ENCODE measurements at places on chromosomes 5 and 9. TPM values are rescaled to one million over a fixed set of nuclear protein-coding genes. Genes with fewer than 3 reads are reported as not detected.

DNA sequence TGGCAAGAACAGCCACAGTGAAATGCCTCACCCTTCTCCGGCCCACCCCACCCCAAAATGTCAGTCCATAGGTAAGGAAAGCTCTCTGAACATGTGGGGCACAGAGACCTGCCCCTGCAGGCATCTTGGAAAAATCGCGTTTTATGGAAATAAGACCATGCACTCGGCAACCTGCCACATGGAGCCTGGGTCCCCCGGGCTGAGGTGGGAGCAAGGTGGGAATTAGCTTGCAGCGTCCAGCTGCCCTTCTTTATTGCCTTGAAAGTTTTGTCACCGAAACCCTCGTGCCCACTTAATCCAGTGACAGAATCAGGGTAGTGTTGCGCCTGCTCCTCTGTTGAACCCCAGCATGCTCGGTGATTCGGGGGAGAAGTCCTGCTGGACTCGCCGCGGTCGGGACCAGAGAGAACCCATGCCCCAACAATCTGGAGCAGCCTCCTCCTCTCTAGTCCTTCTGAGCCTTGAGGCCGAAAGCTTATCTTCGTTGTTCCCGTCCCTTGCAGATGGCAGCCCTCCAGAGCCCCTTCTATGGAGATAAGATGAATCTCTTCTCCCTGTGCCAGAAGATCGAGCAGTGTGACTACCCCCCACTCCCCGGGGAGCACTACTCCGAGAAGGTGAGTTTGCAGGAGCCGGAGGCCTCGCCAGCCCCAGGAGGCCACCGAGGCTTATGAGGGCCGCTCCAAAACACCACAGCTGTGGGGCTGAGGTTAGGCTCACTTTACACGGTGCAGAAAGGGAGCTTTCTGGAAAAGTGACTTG, 67.9 kb downstream of the PSMB7 start:
- no peak for DNase-seq

DNA sequence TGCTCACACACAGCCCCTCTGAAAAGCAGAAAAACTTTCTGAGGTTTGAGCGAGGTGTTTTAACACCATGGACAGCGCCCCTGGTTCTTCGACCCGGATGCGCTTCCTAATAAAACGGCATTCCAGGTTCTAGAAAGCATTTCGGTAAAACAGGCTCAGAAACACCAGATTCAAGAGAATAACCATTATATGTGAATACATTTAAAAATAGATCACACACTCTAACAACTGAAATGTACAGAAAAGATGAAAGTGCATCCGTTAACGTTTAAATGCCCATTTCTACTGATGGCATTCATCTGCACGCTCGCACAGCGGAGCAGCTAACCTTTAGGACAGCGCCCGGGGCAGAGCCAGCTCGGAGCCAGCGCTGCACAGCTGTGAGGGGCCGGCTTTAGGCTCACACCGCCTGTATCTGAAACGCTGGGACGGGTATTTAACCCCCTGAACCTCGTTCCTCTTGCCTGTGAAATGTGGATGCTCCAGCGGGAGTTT, 26.3 kb upstream of the TENT4A start:
- DNase-seq, result no peak

DNA sequence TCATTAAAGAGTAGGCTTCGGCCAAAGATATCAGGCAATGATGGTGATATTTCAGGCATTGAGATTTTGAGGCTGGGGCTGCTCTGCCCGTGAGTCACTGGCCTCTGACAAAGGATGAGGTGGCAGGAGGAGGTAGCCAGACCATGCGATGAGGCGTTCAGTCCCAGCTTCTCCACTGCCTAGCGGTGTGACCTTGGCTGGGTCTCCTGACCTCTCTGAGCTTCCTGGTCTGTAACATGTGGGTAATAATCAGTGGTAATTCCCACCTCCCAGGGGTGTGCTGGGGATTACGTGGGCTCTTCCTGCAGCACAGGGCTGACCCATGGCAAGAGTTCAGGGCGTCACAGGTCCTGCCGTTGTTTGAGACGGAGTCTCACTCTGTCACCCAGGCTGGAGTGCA, 73.2 kb upstream of the RAPGEF1 start:
- no peak for DNase-seq

GRCh38 chr5:68661237-68661636, 432.6 kb upstream of the SLC30A5 start:
- peak; percentile 46 for DNase-seq

GRCh38 chr9:136049491-136050265, 45.4 kb downstream of the NACC2 start:
- no peak for DNase-seq

- DNase-seq, result no peak
Observed at GRCh38 chr9:79236466-79236865, 335.3 kb upstream of the TLE4 start.

Gene STARD4
- 90.0 TPM for total RNA-seq

Gene SLC25A2
- 0.21 TPM for total RNA-seq

Gene IFNE
- total RNA-seq, result not detected
